ENCODE measurements at places on chromosomes 1 and 21.

DNA sequence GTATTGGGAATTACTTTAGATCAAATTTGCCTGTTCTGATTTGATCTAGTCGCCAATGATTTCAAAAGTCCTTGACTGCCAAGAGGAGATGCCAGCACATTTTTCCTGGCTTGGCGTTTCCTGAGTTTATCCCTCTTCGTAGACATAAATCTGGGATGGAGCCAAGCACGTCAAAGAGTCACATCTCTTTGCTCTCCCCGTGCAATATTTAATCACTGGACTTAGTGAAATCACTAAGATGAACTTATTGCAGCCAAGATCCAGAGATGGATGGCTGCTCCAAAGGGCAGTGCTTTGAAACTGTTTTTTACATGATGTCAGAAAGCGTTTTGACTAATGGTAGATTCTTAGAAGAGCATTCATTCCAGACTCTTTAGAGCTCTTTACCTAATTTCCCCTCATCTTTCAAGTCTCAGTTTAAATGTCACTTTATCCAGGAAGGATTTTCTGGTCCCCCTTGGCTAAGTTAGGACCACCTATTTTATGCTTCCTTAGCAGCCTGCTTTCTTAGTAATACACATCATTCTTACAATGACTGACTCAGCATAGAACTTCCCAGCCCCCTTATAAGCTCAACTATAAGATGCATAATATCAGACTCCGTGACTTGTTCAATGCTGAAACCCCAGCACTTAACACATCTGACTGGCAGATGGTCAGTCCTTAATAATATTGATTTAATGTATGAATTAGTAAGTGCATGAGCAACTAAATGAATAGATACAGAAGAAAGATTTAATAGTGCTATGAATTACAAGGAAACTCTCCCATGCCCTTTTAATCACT, 94.4 kb upstream of the GREM2 start:
- DNase-seq: no peak

DNA sequence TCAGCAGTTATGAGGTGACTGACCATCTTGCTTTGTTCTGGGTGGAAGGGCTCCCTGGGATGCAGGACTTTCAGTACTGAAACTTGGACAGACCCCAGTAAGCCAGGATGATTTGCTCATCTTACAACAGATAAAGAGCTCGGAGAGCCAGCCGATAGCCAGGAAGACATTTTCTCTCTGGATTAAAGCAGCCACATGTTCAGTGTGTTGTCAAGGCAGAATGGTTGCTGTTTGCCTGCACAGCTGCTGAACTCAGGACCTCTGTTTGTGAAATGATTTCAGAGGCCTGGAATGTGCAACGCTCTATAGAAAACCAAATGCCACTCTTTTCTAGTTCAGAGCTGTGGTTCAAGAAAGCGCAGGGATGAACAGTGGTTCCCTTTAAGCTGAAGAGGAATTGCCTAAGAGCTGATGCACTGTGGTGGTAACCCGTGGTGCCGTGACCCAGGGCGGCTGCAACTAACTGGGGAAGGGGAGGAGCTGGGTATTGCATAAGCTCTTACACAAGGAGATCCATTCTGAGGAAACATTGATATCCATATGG, 40.7 kb downstream of the CASQ2 start:
- DNase-seq: no peak

- no peak for DNase-seq
Observed at GRCh38 chr1:30191154-30191702, 532.2 kb downstream of the MATN1 start.

GRCh38 chr21:32463367-32463766, 50.9 kb downstream of the EVA1C start:
- no peak for DNase-seq

- DNase-seq: no peak
Observed at GRCh38 chr1:91730801-91731732, 154.9 kb downstream of the TGFBR3 start.

- DNase-seq: no peak
Observed at GRCh38 chr1:106899644-106900043, 156.8 kb upstream of the PRMT6 start.

GRCh38 chr21:26331205-26331980, 160.8 kb upstream of the APP start:
- no peak for DNase-seq

- no peak for DNase-seq
Observed at GRCh38 chr1:4851385-4852065, 197.1 kb downstream of the AJAP1 start.

Data from NCI-H2171 (cell line).